ENCODE measurements at places on chromosomes 7 and 10. TPM values are rescaled to one million over a fixed set of nuclear protein-coding genes. Genes with fewer than 3 reads are reported as not detected.

Gene HYAL4
- not detected for polyA plus RNA-seq

Gene NCAPG2
- polyA plus RNA-seq = 1.1 TPM

Gene PDGFA
- 54.9 TPM for polyA plus RNA-seq

Gene ASIC3
- 3.1 TPM for polyA plus RNA-seq

Gene OR2A42
- not detected for polyA plus RNA-seq

Gene ZNF277
- 19.8 TPM for polyA plus RNA-seq

Gene TMEM196
- not detected for polyA plus RNA-seq

Gene FLNC
- not detected for polyA plus RNA-seq

Gene IFIT3
- 10.5 TPM for polyA plus RNA-seq

Gene CALML3
- polyA plus RNA-seq = 0.17 TPM

Gene PTPN20
- polyA plus RNA-seq = 30.1 TPM

Gene PVRIG
- not detected for polyA plus RNA-seq

Gene LRGUK
- 0.24 TPM for polyA plus RNA-seq

Gene CYP3A7
- polyA plus RNA-seq = not detected

Gene SRRM3
- polyA plus RNA-seq = 7.0 TPM

Gene GNG11
- polyA plus RNA-seq = 4.7 TPM

Gene GPR37
- polyA plus RNA-seq = not detected

Gene CHRM2
- 0.87 TPM for polyA plus RNA-seq

Gene MACC1
- polyA plus RNA-seq = not detected

Gene C1QL3
- polyA plus RNA-seq = 4.4 TPM

Gene CYP3A4
- polyA plus RNA-seq = not detected

Gene NUDT13
- polyA plus RNA-seq = not detected

All from Purkinje cell (primary cell).